ENCODE measurements at places on chromosomes 1 and 21.

DNA sequence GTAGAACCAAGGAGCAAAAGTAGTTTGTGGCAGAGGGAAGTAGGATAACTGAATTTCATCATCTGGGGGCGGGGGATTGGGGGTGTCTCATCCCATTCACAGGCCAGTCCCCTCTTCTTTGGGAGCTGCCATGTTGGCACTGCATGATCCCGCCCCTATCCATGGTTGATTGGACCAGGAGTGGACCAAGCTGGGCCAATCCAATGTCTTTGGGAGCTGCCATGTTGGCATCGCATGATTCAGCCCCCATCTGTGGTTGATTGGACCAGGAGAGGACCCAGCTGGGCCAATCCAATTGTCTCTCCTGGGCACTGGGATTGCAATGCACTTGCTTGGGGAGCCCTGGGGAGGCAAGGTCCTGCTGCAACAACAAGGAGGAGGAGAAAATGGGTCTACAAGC, 12.3 kb upstream of the ALPL start:
- no peak for DNase-seq

DNA sequence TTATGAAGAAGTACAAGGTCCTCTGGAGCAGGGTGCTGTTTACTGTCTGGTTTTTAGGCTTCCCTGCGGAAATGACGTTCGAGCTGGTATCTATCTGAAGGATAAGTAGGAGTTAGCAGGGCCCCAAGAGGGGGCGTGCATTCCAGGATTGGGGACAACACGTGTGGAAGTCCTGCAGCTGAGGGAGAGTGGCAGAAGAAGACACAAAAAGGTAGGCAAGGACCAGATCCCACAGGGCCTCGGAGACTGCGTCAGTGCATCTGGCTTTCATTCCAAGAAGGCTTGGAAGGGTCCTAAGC, 5.9 kb downstream of the RIMS3 start:
- no peak for DNase-seq

GRCh38 chr1:25066731-25067517, 136.8 kb upstream of the RUNX3 start:
- no peak for DNase-seq

DNA sequence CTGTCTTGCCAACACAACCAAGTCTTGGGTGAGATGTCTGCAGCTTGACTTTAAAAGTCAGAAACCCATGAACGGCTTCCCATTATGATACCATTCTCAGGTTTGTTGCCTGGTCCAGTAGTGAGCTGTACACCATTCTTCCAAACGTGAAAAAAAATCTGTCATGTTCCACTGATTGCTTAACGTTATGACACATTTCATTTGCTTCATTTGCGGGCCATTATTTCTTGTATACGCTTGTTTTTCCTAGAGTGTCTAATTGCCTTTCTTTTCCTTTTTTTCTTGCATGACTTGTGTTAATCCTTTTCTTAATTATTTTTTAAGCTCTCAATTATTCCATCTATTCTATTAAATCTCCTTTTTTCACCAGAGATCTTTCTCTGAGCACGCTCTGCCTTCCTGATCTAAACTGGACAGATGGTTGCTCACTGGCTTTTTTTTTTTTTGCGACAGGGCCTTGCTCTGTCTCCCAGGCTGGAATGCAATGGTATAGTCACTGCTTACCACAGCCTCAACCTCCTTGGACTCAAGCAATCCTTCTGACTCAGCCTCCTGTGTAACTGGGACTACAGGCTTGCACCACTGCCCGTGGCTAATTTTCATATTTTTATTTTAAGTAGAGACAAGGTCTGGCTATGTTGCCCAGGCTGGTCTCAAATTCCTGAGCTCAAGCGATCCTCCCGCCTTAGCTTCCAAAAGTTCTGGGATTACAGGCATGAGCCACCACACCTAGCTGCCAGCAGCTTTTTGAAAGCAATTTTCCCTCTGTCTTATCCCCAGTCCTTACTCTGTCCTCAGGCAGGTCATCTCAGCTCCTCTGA, 31.7 kb upstream of the CAMTA1 start:
- no peak for DNase-seq

GRCh38 chr1:47502746-47503370, 65.0 kb downstream of the FOXD2 start:
- DNase-seq: no peak

- DNase-seq: no peak
These were observed 15.3 kb upstream of the ZNF644 start for GRCh38 chr1:91036894-91037829.

- no peak for DNase-seq
These were observed 82.0 kb upstream of the HIVEP3 start for GRCh38 chr1:42000766-42001165.

GRCh38 chr1:84377480-84378095, 20.7 kb upstream of the DNASE2B start:
- DNase-seq: no peak

DNA sequence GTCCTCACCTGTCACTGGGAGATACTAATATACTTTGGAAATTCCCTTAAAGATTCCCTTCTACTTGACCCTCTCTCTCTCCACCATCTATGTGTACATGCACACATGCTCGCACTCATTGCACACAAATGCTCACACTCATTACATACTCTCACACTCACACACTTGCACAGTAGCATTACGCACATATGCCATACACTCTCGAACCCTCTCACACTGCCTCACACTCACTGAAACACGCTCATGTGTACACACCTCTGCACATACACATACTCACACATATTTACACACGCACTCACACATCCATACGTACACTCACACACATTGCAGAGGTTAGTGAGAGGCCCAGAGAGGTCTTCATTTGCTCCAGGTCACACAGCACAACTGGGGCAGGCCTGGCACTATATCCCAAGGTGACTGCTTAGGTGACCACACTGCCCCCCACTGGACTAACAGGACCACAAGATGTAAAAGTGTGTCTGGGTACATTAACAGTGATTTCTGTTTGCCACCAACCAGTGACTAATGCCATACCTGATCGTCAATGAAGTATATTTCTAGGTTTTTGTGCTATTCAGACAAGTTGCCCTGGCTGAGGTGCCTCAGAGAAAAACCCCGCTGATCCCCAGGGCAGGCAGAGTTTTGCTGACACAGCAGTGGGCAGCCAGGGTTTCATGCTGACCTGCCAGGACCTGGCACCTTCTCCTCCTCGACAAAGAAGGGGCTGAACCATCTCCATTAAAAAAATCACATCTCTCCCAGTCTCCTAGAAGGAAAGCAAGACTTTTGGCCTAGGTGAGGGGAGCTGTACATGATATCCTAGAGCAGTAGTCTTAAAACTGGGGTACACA, 28.5 kb upstream of the CAMK1G start:
- DNase-seq: no peak

Measured in activated T-helper 1 cell treated with anti-CD3 and anti-CD28 coated beads, Interleukin-2, amount 50 U/mL, for 16 hours (primary cell).